ENCODE measurements at places on chromosomes 3 and 15.

DNA sequence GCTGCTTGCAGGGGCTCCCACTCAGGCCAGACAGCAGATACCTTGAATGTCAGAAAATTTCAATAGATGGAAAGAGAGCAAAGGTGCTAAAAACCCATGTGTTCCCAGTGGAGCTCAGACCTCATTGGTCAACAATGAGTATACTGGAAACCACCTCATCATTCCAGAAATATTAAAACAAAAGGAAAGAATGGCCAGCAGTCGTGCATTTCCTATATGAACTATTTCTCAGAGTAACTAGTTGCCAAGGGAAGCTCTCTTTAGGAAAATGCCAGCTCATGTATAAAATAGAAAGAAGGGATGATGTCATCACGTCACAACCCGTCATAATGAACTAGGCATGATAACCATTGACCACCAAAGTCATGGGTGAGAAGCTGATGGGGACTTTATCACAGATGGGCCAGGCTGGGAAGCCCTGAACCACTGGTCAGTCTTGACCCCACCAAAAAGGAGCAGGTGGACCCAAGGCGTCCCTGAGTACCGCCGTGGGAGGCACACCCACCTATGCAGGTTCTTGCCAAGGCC lies 17.5 kb downstream of the DNAJB8 start:
- DNase-seq, result no peak

- no peak for DNase-seq
Observed at GRCh38 chr15:42119446-42119760, 25.0 kb upstream of the PLA2G4D start.

DNA sequence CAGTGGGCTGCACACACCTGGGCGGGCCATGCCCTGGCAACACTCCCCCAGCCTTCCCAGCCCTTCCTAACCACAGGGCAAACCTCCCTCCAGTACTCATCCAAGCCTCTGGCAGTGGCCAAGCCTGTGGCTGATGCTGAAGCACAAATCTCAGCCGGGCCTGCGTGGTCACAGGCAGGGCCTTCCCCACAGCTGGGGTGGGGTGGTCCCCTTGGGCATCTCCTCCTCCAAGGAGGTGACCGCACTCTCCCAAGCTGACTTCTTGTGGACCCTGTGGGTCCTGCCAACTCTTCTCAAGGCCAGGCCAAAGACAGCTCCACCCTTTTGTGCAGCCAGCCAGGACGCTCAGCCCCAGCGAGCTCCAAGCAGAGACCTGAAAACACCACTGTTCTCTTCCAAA lies 21.4 kb downstream of the GRAMD2A start:
- no peak for DNase-seq

DNA sequence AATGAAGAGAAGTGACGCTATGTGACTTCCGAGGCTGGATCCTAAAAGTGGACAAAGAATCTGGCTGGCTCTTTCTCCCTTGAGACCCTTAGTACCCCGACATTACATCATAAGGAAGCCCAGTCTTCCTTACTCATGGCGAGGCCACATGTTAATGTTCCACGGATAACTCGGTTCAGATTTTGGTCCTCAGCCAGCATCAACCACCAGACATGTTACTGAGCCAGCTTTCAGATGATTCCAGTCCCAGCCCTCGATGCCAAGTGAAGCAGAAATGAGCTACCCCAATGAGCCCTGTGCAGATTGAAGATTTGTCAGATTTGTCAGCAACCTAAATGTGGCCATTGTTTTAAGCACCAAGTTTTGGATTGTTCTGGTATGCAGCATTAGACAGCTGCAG lies 46.6 kb downstream of the SLCO2A1 start:
- DNase-seq, result no peak

DNA sequence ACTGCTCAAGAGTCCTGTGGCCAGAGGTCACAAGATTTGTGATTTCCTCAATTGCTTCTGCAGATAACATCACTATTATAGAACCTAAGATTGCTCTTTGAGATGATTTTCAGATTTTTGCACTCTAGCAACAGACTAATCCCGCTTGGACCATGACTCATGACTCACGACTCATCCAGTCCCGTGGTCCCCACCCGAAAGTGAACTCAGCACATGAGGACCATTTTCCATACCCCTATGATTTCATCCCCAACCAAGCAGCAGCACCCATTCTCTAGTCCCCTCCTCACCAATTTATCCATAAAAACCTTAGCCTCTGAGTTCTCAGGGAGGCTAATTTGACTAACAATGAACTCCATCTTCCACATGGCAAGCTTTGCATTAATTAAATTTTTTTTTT lies 106.3 kb upstream of the ALCAM start:
- no peak for DNase-seq
